ENCODE measurements at places on chromosomes 1 and 21.

DNA sequence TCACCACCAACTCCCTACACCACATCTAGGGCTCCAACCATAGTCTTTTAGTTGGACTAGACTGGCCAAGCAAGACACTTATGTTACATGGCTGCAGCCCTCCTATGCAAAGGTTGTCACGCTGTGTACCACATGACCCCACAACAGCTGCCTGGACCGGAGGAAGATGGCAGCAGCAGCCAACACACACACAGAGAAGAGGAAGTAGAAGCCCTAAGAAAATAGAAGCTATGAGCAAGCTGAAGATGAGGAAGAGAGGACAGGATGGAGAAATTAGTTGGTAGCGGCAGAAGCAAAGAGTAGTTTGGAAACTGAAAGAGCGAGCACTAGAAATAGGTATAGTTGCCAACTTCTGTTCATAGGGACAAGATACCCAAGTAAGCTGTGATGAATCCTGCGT is 60.8 kb upstream of the RALGPS2 start:
- no peak for DNase-seq

- no peak for DNase-seq
Measured at GRCh38 chr1:28395181-28395580, 25.6 kb downstream of the PHACTR4 start.

GRCh38 chr1:93739472-93739871 is 57.8 kb upstream of the BCAR3 start:
- no peak for DNase-seq

DNA sequence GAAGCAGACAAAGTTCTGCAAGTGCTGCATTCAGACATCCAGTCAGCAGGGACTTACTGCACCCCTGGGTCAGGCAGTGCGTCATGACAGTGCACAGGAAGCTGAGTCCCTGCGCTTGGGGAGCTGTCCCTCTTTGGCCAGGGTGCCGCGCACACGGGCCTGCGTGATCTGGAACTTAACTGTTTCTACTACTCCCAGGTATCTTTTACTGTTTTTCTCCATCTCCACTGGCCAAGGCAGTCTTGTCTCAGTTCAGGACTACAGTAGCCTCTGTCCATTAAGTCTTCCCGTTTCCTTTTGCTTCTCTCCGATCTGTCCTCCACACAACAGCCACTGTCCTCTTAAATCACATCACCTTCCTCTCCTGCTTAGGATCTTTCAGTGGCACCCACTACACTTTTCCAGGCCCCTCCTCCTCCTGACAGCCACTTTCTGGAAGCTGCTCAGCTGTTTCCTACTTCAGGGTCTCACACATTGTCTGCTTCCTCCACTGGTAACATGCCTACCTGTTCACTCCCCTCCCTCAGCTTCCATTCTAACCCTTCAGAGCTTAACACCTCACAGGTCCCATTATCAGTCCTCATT is 15.9 kb downstream of the ERRFI1 start:
- no peak for DNase-seq

DNA sequence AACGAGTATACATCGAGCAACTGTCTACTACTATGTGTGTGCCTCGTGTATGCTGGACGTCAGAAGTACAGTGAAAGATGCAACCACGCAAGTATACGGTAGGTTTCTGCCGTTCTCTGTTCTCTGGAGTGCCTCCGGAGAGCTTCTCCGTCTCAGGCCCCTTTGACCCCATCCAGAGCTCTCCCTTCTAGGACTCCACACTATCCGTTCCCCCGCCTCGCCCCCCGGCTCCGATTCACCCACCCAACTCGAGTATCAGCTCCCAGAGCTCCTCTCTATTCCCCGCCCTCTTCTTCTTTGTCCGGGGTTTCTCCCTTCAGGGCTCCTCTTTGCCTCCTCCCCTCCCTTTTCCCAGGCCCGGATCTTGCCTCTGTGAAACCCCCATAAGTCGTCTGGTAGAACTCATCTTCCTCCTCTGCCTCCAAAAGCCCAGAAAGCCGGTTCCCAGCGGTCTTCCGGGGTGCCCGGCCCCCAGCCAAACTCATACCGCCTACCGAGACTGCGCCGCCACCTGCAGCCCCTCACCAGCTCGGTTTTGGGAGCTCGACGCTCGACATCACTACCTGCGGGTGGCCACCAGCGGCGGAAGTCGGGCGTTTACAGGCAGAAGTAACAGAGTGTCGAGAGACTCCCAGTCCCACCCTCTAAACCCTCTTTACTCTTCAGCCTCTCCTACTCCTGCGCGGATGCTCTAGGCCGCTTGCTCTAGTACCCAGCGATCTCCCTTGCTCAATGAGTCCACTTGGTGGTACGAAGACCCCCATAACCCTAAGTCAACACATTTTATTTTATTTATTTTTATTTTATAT is at the start of gene VPS72:
Gene VPS72, minus strand, starts transcription at position 561 of the 809 bp plus-strand sequence. Its CDS starts 76 bp downstream, at position 485.
- DNase-seq, result peak; percentile 78

DNA sequence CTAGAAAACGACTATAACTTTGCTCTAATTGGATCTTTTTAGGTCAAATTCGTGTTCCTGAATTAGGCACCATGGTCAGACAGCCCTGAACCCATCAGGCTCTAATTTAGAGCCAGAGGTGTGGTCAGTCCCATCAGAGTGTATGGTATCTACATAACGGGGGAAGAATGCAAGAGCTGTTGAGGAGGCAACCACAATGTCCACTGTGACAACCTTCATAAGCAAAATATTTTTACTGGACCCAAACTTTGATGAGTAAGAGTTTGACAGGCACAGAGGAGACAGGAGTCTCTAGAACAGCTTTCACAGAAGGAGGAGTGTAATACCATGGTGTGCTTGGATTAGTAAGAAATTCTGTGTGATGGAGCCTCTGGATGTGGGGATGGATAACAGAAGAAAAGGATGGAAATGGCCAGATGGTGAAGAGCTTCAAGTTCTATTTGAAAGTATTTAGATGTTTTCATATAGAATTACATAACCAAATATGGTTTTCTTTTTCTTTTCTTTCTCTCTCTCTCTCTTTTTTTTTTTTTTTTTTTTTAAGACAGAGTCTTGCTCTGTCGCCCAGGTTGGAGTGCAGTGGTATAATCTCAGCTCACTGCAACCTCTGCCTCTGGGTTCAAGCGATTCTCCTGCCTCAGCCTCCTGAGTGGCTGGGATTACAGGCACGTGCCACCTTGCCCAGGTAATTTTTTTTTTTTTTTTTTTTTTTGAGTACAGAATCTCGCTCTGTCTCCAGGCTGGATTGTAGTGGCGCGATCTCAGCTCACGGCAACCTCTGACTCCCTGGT is 24.9 kb downstream of the UBE2U start:
- no peak for DNase-seq

DNA sequence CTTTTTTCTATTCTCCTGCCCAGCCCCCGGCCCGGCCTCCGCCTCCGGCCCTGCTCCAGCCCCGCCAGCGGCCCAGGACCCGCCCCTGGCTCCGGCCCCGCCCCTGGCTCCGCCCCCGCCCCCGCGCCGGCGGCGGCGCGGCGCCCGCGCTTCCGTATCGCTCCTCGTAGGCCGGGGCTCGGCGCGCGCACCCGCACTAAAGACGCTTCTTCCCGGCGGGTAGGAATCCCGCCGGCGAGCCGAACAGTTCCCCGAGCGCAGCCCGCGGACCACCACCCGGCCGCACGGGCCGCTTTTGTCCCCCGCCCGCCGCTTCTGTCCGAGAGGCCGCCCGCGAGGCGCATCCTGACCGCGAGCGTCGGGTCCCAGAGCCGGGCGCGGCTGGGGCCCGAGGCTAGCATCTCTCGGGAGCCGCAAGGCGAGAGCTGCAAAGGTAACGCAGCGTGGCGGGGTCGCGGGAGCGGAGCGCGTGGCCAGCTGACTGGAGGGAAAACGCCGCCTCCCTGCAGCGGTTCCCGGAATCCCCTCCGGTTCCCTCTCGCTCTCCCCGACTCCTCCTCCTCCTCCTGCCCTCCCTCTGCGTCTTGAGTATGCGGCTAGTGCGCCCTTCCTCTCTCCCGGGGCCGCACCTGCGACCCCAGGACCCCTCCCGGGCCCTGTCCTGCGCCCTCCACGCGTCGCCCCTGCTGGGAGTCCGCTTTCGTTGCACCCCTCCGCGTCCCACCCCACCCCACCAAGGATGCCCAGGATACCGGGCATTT is at the start of gene IFNAR2:
Gene IFNAR2, plus strand, starts transcription at position 155 of the 761 bp plus-strand sequence. CDS start 11,985 bp downstream, outside the sequence.
- DNase-seq, result peak; percentile 69

DNA sequence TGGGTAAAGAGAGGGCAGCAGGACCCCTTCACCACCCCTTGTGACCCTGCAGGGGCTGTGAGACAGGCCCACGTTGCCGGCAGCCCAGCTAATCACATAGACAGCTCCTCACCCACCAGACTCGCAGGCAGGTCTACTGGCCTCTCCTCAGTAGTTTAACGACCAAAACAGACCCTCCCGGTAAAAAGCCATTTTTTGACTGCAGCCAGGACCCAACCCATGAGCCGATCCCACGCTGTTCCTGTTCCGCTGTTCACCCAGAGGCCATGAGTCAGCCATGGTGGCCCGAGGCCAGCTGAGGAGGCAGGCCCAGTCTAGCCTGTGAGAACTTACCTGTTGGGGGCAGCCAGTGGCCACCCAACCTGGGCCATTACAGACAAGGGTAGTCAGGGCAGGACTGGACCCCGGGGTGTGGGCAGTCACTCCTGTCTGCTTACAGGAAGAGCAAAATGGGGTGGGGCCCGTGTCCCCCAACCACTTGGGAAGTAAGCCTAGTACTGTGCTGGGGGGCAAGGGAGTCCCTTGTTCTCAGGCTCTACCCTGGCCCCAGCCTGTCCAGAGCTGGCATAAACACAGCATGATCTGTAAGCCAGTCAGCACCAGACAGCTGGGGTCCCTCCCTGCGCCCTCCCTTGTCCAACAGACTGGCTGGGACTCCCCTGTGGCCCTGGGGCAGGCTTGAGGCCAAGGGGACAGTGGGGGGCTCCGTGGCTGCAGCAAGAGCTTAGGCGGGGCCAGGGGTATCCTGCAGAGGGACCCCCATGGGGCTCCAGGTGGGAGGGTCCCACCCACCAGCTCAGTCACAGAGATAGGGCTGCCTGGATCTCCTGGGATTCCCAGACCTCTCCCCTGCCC is 61.9 kb downstream of the WNT9A start:
- no peak for DNase-seq

- DNase-seq, result no peak
Measured at GRCh38 chr1:15455522-15455921, 1.0 kb upstream of the CELA2A start.

- no peak for DNase-seq
Measured at GRCh38 chr1:7430691-7431090, 340.4 kb upstream of the VAMP3 start.

DNA sequence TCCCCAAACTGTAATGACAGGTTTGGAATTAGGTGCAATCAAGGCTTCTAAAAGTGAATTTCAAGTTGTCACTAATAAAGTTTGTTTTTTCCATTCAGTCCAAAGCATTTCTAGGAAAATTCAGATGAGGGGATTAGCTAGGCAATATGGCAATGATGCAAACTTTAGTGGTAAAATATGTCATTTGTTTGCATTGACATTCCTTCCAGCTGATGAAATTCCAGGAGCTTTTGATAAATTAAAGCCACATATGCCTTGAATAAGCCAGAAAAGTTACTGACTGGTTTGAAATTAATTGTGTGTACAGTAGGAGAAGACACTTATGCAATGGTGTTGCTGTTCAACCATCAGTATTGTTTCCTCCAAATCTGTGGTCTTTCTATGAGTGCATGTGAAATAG is 57.8 kb downstream of the MROH9 start:
- no peak for DNase-seq

GRCh38 chr21:37620401-37620800 is 253.8 kb downstream of the DYRK1A start:
- no peak for DNase-seq

GRCh38 chr1:206419783-206420182 is 50.5 kb upstream of the IKBKE start:
- DNase-seq, result no peak

GRCh38 chr1:190049314-190049713 is 428.4 kb downstream of the BRINP3 start:
- DNase-seq, result no peak
